HCT116 (cell line): ENCODE measurements at places on chromosomes 4 and X. TPM values are rescaled to one million over a fixed set of nuclear protein-coding genes. Genes with fewer than 3 reads are reported as not detected.

DNA sequence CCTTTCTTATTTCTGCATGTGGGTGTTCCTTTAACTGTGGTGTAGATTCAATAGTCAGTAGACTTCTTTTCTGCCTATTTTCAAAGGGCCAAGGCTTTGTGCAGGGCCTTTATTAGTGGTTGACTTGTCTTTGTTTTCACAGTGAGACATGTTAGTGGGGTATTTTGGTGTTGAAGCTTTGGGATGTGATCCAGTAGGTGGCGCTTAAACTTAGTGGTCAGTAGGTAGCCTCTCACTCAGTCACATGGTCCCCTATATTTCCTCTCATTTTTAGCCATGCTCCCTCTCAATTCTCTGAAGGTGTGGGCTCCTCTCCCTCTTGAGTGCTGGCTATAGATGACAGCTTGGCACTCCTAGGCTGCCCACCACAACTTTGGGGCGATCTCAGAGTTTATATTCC is 23.4 kb upstream of the SLC10A7 start:
- DNase-seq = no peak
- no peak overlapping the region for H3K4me3 ChIP-seq
- no peaks in the 10 kb centered on the region for H3K36me3 ChIP-seq

Gene CLNK
- total RNA-seq = not detected

GRCh38 chr4:28831867-28832266 is 1888.3 kb upstream of the PCDH7 start:
- H3K27me3 ChIP-seq = no peaks in the 10 kb centered on the region
- no peaks in the 10 kb centered on the region for H3K4me1 ChIP-seq
- no peaks in the 10 kb centered on the region for H3K36me3 ChIP-seq
- no peak overlapping the region for H3K27ac ChIP-seq
- no peak for DNase-seq

GRCh38 chrX:9847071-9847470 is 60.8 kb downstream of the SHROOM2 start:
- no peak for DNase-seq
- H3K4me3 ChIP-seq = peak overlapping the region; percentile 23; the same call in 1 of the 2 replicates
- H3K27me3 ChIP-seq = no peaks in the 10 kb centered on the region
- H3K27ac ChIP-seq = no peak overlapping the region
- H3K36me3 ChIP-seq = no peaks in the 10 kb centered on the region

Gene NALF2
- 8.7 TPM for total RNA-seq

DNA sequence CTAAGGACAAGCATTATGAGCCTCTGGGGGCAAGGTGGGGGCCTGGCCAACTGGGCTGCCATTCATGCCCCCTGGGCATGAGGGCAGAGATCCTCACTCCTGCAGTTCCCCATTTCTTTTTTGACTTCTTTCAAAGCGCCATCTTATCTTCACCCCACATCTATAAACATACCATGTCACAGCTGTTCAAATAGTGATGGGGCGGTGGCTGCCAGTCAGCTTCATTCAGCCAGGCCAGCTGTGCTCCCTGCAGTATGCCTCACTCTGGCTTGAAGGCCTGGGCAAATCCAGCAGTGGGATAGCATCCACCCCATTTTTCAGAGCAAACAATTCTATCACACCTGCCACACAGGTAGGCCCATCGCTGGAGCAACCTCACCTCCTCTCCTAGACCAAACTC is 85.5 kb downstream of the NHSL2 start:
- no peak overlapping the region for H3K4me3 ChIP-seq
- H3K27ac ChIP-seq = no peak overlapping the region
- H3K27me3 ChIP-seq = no peaks in the 10 kb centered on the region
- DNase-seq = no peak
- no peaks in the 10 kb centered on the region for H3K36me3 ChIP-seq
- H3K4me1 ChIP-seq = no peaks in the 10 kb centered on the region
